ENCODE measurements at places on chromosomes 1 and 21.
A peak's percentile ranks its signal among the peaks of the same experiment; 100 is the strongest.

- DNase-seq: no peak
Measured at GRCh38 chr1:44038876-44039657, 7.8 kb upstream of the SLC6A9 start.

DNA sequence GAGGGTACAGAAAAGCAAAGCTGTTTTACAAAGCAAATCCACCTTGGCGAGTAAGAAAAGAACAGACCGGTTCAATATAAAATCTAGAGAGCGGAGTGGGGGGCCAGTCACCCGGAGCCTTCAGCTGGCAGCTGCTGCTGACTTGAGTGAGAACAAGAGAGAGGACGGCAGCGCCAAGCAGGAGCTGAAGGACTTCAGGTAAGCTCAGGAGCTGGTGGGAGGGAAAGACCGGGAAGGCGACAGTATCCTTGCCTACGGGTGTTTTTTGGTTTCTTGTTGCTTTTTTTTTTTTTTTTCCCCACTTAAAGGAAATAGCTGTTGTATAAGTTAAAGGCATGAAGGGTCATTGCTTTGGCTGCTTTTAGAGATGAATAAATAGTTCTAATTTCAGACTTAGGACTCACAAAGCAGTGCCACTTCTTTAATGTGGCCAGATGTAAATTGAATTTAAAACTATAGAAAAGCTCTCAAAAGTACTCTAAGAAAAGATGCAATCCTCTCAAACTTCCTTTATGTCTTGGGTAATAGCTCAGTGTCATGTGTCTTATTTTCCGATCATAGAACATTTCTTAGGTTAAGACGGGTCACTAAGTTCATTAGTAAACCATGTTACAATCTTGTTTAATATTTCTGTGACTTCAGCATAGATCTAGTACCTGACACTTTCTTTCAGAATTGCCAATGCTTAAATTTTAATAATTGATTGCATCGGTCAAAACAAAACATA, 82.8 kb downstream of the PRDM2 start:
- no peak for DNase-seq

DNA sequence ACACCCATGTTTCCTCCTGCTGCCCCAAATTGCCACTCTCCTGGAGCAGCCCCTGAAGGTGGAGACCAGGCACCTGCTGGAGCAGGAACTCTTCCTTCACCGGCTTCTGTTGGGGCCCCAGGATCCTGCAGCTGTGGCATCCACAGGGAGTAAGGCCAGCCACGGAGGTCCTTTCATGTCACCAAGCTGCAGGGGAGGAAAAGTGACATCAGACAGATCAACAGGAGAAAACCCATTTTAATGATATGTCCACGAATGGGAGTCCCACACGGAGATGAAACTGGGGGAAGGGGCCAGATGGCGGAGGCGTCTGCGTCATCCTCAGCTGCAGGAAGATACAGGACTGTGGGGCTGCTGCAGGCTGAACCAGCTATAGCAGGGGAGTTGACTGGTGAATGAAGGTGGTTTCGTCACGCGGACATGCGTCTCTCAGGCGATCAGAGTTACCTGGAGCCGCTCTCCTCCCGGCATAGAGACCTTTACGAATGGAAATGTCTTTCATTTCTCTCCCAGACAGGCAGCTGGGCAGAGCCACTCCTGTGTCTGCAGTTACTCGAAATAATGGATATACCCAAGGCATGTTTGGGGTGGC, 9.9 kb downstream of the TP73 start:
- DNase-seq: no peak

- no peak for DNase-seq
Measured at GRCh38 chr1:227788271-227789083, 27.0 kb upstream of the PRSS38 start.

- DNase-seq: no peak
Measured at GRCh38 chr1:167229719-167230385, 9.2 kb downstream of the POU2F1 start.

GRCh38 chr1:26862781-26863684, at the start of gene SFN:
TSS of gene SFN (plus strand) at chr1:26863149. CDS start at chr1:26863213, 64 bp downstream.
- DNase-seq: no peak

- no peak for DNase-seq
Measured at GRCh38 chr21:35796844-35797243, 263.5 kb downstream of the SETD4 start.

GRCh38 chr1:39981945-39982344, 27.0 kb downstream of the MFSD2A start:
- peak; percentile 86 for DNase-seq

DNA sequence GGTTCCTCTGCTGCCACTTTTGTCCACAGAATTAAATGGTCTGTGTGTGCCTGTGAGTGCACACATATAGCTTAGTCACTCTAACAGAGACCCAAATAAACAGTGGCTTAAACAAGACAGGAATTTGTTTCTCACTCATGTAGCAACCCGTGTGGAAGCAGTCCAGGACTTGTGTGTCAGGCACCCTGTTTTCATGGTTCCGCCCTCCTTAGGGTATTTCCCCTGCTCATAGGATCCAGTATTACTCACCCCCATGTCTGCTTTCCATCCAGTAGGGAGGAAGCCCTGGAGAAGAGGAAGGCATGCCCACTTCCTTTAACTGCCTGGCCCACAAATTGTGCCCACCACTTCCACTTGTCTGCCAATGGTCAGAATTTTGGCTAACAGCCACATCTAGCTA, 41.3 kb upstream of the TACSTD2 start:
- peak; percentile 78 for DNase-seq

- peak; percentile 95 for DNase-seq
Measured at GRCh38 chr21:26845066-26845758, at the start of gene ADAMTS1. TSS of gene ADAMTS1 (minus strand) at chr21:26845409. CDS start at chr21:26844954, 455 bp downstream.

GRCh38 chr21:42637267-42638041, 16.0 kb upstream of the PDE9A start:
- DNase-seq: no peak

GRCh38 chr21:33682992-33683627, 40.8 kb downstream of the ITSN1 start:
- peak; percentile 41 for DNase-seq

- DNase-seq: peak; percentile 57
Measured at GRCh38 chr21:43712268-43712942, 6.5 kb upstream of the PDXK start.

DNA sequence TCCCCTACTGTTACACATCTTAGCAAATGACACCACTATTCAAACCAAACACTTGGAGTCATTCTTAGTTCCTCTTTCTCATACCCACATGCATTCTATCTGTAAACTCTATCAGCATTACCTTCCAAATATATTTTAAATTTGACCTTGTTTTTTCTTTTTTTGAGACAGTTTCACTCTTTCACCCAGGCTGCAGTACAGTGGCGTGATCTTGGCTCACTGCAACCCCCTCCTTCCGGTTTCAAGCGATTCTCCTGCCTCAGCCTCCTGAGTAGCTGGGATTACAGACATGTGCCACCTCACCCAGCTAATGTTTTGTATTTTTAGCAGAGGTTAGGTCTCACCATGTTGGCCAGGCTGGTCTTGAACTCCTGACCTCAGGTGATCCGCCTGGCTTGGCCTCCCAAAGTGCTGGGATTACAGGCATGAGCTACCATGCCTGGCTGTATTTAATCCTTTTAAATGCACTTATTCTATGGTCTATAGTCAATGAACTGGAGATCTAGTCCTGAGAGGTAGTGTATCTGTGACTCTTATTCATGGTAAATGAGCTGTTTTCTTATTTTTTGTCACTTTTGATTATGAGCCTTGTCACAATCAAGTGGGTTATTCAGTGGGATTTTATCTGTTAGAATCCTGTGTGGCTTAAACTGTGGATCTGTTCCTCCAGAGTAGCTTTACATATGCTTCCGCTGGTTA, 73.1 kb downstream of the GATAD2B start:
- DNase-seq: no peak

DNA sequence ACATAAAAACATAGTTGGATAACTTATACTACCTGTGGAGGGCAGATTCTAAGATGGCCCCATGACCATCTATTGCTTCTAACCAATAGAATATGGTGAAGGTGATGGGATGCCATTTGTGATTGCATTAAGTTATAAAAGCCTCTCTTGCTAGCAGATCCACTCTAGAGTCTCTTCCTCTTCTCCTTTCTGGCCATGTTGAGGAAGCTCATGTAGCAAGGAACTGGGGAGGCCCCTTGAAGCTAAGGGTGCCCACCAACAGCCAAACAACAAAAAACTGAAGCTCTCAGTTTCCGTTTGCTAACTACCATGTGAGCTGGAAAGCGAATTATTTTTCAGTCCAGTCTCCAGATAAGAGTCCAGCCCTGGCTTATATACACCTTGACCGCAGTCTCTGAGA, 16.0 kb upstream of the AGO1 start:
- DNase-seq: no peak

GRCh38 chr1:197567442-197567841, 207.8 kb downstream of the DENND1B start:
- no peak for DNase-seq

GRCh38 chr21:42350318-42350910, 380 bp downstream of the TFF2 start:
- DNase-seq: no peak

DNA sequence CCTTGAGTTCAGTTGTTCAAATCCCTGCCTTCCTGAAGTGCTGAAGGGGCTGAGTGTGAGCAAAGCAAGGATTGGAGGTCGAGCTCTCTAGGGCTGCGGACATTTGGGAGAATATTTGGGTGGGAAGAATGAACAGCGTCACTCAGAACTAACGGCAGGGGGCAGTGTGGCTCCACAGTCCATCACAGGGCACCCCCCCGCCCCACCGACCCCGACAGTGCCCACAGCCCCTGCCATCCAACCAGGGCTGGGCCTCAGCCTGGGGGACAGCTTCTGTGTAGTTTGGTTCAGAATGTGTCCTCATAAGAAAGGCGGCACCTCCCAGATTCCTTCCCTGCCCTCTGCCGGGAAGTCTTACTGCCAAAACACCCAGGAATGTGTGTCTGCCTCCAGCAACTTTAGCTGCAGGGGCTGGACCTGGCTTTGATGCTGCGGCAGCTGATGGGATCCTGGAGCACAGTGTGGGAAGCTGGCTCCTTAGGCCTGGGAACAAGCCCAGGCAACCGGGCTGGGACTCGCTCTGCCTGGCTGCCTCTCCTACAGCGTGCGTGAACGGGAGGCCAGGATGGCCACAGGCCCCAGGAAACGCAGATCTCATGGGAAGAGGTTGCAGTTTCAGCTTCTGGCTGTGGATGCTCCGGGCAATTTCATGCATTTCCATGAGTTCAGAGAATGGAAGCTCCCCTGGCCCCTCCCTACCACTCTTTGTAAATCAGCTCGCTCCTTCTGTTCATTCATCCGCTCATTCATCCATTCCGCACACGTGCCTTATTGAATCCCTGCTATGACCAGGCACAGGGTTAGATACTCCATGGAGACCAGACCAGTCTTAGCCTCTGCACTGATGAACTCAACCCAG, 104.9 kb upstream of the TMPRSS2 start:
- peak; percentile 86 for DNase-seq

- no peak for DNase-seq
Measured at GRCh38 chr1:243903041-243903440, 53.0 kb upstream of the AKT3 start.

GRCh38 chr1:247500865-247501264, 35.4 kb downstream of the OR2C3 start:
- DNase-seq: no peak

DNA sequence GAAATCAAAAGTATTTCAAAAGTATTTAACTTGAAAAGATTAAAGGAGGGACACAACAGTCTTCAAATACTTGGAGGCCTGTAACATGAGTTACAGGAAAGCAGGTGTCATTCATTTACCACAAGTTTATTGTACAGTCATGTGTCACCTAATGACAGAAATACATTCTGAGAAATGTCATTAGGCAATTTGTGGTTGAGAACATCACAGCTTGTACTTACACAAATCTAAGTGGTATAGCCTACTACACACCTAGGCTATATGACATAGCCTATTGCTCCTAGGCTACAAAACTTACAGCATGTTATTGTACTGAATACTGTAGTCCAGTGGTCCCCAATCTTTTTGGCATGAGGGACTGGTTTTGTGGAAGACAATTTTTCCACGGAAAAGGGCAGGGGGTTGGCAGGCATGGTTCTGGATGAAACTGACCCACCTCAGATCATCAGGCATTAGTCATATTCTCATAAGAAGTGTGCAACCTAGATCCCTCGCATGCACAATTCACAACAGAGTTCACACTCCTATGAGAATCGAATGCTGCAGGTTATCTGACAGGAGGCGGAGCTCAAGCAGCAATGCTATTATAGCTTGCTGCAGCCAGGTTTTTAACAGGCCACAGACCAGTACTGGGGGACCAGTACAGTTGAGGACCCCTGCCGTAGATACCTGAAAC, 25.0 kb upstream of the PHTF1 start:
- no peak for DNase-seq

- DNase-seq: peak; percentile 49
Measured at GRCh38 chr1:110118636-110119396, 6.6 kb downstream of the UBL4B start.

DNA sequence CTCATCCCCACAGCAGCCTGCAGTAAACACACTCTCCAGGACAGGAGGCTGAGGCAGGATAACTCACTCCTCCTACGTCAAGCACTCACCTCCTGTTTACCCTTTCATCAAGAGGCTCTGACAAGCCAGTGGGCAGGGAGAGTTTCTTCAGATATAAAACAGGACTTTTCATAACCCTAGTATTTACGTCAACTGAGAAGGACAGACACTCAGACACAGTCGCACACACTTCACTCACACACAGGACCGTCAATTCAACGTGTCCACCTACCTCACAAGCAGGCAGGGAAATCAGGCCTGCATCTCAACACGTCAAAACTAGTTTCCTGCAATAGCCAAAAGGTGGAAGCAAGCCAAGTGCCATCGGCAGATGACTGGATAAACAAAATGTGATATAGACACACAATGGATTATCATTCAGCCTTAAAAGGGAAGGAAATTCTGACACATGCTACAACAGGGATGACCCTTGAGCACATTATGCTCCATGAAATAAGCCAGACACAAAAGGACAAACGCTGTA, 48.6 kb downstream of the ITPKB start:
- no peak for DNase-seq

- no peak for DNase-seq
Measured at GRCh38 chr1:203609979-203610493, 16.6 kb upstream of the ATP2B4 start.

DNA sequence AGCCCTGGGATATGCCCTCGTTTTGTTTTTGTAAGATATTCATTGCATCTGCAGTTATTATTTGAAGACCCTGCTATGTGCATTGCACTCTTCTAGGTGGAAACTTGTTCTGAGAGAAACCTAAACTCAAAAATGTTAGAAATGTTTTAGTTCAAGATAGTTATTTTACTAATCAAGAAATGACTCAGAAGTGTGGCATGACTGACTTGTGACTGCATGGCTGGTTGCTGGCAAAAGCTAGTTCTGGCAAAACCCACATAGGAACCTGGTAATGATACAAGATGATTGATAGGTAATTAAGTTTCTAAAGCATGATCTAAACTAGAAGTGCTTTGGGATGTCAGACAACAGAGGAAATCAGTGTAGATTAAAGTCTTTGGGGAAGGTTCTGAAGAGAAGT, 33.8 kb upstream of the NFASC start:
- DNase-seq: no peak

- peak; percentile 73 for DNase-seq
Measured at GRCh38 chr1:58397187-58397820, 149.2 kb downstream of the OMA1 start.
